CD4-positive, alpha-beta T cell treated with Interleukin-10 for 1 hour (primary cell): ENCODE measurements at places on chromosomes 1 and 21.

- DNase-seq: no peak
Observed at GRCh38 chr1:114725230-114725629, 8.7 kb upstream of the NRAS start.

- DNase-seq: no peak
Observed at GRCh38 chr1:98962156-98962555, 42.5 kb downstream of the PLPPR5 start.

- DNase-seq: no peak
Observed at GRCh38 chr1:68233202-68233601, 879 bp upstream of the WLS start.

GRCh38 chr1:229340496-229340895 lies 2.4 kb downstream of the CCSAP start:
- DNase-seq: no peak

GRCh38 chr1:155131285-155131684 lies 3.6 kb downstream of the EFNA1 start:
- no peak for DNase-seq

DNA sequence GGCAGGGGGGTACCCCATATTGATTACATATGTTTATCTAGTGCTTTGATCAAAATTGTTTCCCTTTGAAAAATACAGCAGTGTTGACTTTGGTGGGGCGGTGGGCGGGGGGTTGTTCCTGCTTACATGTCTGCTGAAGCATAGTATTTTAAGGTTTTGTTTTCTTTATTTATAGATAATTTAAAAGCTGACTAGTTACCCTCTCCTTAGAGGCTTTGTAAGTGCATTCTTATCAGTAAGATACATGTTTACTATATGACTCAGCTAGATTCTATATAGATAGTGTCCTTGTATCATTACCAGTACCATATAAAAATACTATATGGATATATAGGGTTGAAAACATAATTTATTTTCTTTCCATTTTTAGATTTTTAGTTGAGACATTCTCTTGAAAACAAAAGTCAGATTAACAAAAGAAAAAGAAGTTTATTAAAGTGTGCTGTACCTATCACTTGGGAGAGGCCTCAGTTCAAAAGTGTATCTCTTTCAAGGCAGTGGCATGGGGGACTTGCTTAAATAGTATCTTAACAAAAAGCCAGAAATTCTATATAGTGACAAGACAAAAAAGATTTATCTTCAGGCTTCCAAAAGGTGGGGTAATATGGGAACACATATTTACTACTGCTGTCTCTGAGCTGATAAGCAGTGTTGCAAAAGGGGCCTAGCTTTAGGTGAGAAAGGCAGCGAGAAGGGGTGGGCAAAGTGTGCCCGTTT lies 79.0 kb downstream of the HS2ST1 start:
- DNase-seq: no peak

GRCh38 chr1:29563571-29563970 lies 327.2 kb downstream of the PTPRU start:
- no peak for DNase-seq
